ENCODE measurements at places on chromosomes 2 and 18.

GRCh38 chr18:4353853-4354418 is 101.2 kb downstream of the DLGAP1 start:
- DNase-seq = no peak

DNA sequence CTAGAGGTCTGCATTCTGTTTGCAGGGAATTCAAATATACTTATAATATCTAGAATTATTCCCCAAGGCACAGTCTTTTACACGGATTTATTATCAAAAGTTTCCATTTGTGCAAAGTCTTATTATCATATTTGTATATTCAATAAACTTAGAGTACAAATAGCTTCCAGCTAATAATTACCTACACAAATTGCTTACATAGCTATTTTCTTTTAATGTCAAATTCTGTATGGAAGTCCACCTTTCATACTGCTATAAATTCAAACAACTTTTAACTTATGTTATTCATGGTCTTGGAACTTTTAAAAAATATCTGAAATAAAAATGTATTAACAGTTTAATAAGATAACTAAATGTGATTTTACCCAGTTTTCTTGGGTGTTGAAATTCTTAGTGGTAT is 13.1 kb downstream of the CHST9 start:
- DNase-seq = no peak

DNA sequence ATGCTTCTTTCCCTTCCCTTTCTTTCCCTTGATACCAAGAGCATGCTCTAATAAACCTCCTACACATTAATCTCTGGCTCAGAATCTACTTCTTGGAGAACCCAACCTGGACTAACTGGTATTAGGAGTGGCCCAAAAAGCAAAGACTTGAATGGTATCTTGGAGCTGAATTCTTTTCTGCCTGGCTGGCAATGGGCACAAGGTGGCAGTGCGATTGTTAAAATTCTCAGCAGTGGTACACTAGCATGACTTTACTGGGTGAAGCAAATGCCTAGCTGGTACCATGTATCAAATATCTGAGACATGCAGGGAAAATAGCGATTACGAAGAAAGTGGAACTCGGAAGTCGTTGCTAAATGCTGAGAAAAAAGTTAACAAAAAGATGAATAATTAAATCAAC is 376.1 kb downstream of the XIRP2 start:
- no peak for DNase-seq

DNA sequence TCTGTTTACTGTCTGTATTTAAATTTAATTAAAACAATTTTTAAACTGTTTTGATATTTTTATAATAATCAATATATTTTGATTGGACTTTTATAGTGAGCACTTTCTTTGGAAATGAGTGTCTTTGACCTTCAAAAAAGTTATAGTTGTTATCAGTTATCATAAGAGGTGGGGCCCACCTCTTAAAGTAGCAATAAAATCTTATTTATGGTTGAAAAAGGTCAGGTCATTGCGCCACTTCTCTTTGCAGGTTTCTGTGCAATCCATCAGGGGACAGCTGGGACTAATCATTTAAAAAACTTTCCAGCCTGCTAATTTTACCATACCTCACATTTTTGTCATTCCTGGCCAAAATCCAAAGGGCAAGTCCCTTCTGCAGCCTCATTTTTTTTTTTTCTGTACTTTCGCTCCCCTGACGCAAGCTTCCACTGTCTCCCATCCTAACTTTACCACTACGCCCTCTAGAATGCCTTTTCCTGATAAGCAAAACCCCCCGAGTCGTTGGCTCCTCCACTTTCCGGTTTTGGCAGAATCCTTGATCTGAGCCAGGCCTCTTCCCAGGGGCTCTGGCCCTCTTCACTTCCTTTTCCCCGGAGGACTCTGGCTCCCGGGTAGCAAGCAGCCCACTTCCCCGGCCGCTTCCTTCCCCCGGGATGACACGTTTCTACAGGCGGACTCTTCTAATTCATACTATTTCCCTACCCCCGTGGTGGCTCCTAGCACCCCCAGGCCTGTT is 1.1 kb upstream of the SEH1L start:
- peak; percentile 88 for DNase-seq

- DNase-seq = no peak
Observed at GRCh38 chr18:1528964-1529509, 624.4 kb downstream of the ADCYAP1 start.

DNA sequence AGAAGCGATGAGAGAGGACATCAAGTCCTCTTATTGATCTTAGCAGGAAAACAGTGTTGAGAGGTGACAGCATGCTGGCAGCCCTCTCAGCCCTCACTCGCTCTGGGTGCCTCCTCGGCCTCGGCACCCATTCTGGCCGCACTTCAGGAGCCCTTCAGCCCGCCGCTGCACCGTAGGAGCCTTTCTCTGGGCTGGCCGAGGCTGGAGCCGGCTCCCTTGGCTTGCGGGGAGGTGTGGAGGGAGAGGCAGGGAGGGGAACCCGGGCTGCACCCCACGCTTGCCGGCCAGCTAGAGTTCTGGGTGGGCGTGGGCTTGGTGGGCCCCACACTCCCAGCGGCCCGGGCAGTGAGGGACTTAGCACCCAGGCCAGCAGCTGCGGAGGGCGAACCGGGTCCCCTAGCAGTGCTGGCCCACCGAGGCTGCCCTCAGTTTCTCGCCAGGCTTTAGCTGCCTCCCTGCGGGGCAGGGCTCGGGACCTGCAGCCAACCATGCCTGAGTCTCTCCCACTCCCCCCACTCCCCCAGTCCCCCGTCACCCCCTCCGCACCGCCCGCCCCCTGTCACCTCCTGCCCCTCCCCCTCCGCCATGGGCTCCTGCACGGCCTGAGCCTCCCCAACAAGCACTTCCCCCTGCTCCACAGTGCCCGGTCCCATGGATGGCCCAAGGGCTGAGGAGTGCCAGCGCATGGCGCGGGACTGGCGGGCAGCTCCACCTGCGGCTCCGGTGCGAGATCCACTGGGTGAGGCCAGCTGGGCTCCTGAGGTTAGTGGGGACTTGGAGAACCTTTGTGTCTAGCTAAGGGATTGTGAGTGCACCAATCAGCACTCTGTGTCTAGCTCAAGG is 8.4 kb downstream of the FAP start:
- no peak for DNase-seq

DNA sequence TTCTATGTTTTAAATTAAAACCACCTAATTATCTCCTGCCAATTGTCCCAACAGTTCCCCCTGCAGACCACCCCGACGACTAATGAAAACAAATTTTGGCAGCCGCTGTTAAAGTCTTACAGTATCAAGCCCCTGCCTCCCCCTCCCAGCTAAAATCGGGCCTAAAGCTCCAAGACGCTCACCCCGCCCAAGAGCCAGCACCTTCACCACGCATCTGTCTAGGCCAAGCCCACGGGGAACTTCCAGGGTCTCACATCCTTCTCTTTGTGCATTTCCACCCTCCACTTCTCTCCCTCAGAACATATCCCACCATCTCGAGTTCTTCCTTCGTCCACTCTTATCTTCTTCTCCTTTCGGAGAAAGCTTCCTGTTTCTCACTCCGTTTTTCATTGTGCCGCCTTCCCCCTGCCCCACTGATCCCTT is 445 bp downstream of the PRPF40A start:
- DNase-seq = no peak

DNA sequence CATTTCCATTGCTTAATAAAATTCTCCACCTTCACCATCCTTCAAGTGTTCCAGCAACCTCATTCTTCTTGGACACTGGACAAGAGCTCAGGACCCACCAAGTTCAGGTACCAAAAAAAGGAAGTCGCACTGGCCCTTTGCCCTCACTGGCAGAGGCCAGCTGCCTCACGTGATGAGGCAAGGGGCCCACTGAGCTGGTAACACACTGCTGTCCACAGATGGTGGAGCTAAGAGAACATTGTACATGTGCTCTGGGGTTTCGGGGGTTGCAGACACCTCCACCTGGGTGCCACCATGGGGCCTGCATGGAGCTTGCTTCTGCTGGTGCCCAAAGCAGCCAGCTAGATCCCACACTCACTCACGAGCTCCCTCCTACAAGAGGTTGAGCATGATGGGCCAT is 71.3 kb downstream of the SCG2 start:
- DNase-seq = no peak

DNA sequence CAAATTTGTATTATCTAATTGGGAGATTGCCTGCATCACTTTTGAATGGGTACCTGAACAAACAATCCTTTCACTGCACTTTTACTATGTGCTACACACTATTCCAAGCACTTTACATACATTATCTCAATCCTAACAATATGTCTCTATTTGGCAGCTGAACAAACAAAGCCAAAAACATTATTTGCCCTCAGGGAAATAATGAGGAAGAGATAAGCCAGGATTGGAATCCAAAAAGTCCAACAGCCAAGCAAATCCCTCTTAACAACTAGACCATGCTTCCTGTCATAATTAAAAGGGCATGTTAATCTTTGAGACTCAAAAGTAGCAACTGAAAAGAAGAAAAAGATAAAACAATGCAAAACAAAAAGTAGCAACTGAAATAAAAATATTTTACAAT is 32.1 kb downstream of the RPRD1A start:
- DNase-seq = peak; percentile 30

DNA sequence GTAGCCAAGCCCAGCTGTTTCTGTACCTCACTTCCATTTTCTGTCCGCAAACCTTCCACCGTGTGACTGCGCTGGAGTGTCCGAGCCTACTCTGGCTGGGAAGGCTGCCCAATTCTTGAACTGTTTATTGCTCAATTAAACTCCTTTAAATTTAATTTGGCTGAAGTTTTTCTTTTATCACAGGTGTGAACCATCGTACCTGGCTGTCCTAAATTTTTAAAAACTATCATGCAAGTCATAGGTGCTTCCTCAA is 6.2 kb upstream of the RNU2-63P start:
- no peak for DNase-seq

- no peak for DNase-seq
Observed at GRCh38 chr2:216030216-216030615, 16.9 kb upstream of the MREG start.

DNA sequence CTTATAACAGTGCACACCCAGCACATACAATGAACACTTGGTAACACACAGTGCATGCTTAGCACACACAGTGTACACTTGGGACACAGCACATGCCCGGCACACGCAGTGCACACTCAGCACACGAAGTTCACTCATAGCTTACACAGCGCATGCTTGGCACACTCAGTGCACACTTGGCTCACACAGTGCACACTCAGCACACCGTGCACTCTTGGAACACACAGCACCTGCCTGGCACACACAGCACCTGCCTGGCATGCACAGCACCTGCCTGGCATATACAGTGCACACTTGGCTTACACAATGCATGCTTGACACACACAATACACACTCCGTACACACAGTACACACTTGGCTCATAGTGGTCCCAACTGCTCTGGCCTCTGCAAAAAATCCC is 128.2 kb downstream of the GALR1 start:
- no peak for DNase-seq

DNA sequence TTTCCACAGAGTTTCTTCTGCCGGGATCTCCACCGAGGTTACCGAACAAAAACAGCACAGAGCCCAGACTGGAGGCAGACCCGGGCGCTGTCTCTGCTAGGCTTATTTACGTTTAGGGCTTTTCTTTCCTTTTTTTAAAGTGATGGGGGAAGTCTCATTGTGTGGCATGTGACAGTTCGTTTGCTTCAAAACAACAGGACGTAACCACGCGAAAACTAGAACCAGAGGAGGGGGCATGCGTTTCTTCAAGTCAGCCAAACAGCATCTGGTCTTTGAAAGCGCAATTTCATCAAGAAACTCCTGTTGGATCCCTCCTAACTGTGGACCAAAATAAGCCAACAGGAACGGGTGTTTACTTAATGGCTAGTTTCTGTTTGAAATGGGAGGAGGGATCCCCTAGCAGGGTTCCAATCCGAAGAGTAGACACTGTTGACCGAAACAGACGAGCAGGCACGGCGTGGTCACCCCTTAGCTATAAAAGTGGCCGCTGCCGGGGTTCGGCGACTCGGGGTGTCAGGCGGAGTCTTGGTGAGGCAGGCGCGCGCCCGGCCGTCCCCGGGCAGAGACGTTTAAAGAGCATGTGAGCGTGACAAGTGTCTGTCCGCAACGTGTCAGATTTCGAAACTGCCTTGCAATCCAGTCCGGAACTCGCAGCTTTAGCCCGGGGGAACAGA is 997 bp upstream of the TGIF1 start:
- DNase-seq = peak; percentile 83

DNA sequence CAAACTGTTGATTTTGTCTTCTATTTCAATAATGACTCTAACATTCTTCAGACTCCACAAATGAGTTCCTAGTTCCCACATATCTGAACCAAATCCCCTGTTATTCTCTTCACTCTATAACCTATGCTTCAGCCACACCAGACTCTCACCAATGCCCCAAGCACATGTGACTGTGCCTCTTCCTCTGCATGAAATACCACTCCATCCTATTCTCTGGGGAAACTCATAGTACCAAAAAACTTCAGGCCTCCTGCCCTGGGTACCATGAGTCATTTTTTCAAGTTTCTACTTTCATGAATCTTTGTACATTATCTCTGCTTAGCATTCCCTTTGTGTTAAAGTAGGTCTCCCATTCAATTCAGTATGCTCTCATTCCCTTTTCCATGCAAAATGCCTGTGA is 353.2 kb downstream of the ZEB2 start:
- no peak for DNase-seq

DNA sequence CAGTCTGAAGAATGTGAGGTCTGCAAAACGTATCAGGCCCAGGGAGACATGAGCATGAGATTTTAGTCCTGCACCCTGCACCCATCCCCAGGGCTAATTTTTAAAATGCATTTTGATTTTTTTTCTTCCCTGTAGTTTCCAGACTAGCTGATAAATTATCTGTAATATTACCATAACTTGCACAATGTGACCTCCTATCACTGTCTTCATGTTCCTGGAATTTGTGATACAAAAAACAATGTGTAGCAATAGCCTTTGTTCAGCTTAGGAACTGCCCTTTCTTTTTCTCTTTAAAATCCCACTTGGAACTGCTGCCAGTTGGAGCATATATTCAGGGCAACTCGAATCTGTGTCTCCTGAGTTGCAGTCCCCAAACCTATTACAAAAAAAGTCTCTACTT is 222.8 kb upstream of the HS6ST1 start:
- no peak for DNase-seq

- DNase-seq = no peak
Observed at GRCh38 chr2:96088340-96089335, 27.7 kb downstream of the ADRA2B start.

DNA sequence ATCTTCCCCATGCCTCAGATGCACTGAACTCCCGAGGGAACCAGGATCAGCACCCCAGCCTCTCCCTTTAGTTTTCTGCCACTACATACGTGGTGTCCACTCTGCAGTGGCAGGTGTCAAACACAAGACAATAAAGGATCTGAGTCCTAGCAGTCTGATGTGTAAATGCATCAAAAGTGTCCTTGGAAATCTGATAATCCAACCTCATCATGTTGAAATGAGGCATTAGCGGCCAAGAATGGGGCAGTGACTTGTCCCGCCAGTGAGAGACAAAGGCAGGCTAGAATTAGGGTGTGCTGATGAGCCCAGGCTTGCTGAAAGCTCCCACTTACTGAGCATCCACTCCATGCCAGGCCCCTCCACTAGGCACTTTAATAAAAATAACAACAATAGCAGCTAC is 52.9 kb downstream of the EN1 start:
- DNase-seq = no peak

All from HFF-Myc (cell line).